T-helper 1 cell (primary cell): ENCODE measurements at places on chromosomes 12 and 14.

GRCh38 chr14:76073717-76074116 lies 78.0 kb upstream of the GPATCH2L start:
- no peak for DNase-seq

- DNase-seq, result no peak
These were observed 1005.5 kb downstream of the NRXN3 start for GRCh38 chr14:79175671-79176070.

DNA sequence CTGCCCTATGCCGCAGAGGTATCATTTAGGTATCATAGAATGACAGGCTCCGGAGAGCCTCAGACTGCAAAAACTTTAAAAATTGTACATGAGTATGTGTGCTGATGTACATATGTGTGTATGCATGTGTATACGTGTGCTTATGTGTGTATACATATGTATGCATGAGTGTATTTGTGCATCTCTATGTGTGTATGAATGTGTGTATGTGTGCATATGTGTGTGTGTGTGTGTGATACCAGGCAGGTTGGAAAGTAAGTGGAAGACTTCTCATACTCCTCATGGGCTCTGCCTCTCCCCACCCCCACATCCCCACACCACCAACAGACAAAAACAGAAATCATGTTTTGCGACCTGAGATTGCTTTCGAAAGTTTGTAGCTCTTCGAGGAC lies 621 bp upstream of the TMEM117 start:
- no peak for DNase-seq

- no peak for DNase-seq
These were observed 327.3 kb downstream of the ADGRD1 start for GRCh38 chr12:131281016-131281415.
